Kidney capillary endothelial cell (primary cell): ENCODE measurements at places on chromosomes 13 and 19.
A peak's percentile ranks its signal among the peaks of the same experiment; 100 is the strongest.

DNA sequence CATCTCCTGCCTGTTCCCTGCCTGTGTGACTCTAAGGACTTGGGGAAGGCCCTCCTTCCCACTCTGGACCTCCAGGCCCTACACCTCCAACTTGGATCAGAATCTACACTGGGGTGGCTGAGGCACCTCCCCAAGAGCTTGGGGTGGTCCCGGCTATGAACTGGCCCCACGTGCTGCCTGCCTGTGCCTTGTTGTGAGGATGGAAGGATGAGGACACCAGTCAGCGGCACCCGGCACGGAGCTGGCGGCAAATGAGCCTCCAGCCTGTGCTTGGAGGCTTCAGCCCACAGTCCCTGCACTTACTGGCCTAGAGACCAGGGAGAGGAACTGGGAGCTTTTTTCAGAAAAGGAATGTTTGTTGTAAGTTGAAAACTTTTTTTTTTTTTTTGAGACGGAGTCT lies 8.5 kb downstream of the AKAP8 start:
- no peak for DNase-seq

GRCh38 chr19:51803519-51803918 lies 8.6 kb downstream of the FPR3 start:
- no peak for DNase-seq

DNA sequence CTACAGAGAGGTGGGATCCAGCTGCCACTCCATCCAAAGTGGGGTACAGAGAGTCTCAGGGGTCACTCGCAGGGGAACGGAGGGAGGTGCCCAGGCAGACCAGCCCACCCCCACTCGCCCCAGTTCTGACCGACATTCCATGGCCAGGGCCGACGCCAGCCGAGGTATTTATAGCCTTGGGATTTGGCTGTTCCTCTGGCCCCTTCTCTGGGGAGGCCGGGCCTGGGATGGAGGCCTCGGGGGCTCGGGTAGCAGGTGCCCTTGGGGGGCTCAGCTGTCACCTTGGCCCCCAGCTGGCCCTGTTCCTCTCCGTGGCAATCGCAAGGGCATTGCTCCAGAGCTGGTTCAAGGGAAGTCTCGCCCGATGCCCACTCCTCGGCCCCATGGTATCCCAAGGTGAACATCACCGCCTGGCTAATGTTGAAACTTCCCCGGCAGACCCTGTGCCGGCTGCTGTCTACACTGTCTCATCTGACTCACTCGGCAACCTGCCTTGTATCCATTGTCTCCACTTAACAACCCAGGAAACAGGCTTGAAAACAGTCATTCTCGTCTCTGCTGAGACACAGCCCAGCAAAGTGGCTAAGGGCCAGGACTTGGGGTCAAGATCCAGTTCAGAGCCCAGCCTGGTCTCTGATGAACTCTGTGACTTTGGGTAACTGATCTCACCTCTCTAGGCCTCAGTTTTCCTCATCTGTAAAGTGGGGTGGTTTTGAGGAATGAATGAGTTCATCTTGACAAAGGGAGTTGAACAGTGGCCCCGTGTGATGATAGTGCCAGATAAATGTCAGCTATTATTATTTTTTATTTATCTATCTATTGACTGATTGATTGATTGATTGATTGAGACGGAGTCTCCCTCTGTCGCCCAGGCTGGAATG lies 9.7 kb downstream of the PRKACA start:
- DNase-seq: peak; percentile 92

- no peak for DNase-seq
Observed at GRCh38 chr19:18380843-18381242, 5.1 kb upstream of the GDF15 start.

- DNase-seq: no peak
Observed at GRCh38 chr13:53807251-53807834, 778.7 kb downstream of the OLFM4 start.

- no peak for DNase-seq
Observed at GRCh38 chr19:13689085-13689484, 75.2 kb upstream of the MRI1 start.

DNA sequence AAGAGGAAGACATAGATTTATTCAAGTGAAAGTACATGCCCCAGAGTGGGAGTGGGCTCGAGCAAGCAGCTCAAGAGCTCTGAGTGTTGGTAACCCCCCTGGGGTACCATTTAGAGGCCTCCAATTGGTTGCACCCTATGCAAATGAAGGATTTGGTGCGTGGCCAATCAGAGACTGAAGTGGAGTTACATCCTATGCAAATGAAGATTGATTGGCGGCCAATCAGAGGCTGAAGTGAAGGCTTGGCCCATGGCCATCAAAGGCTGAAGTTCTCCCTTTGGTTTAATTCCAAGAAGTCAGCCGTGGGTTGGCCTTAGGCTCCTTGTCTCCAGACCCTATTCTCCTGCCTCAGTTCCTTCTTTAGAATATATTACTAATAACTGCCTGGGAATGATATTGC lies 12.9 kb upstream of the IGFL1 start:
- no peak for DNase-seq

DNA sequence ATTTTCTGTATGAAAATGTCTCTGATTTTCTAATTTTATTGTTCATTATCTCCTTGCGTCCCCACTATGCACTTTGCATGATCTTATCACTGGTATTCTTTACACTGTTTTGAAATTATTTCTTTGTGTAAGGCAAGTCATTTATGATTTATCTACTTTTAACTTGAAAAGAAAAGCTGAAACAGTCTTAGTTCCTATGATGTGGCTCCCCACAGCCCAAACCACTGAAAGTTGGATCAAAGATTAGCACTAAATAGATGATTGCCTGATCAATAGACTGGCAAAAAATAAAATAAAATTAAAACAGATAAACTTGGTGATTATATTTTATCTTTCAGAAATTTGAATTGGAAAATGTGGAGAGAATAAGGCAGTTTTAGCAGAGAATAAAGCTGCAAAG lies 1101.9 kb downstream of the PCDH9 start:
- DNase-seq: no peak

DNA sequence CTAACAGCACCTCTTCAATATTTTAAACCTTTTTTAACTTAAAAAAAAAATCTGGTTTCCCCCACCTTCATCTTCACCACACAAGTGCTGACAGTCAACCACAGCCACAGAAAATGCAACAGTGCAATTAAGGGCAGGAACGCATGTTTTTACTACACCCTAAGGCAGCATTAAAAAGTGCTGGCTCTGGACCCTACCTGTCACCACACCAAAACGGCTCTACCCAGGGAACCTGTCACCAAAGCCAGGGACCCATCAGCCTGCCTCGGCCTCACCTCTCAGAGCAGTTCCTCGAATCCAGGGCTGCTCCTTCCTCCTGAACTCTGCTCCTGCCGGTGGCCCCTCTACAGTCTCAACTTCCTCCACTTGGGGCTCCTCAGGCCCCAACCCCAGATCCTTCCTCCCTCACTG lies 22.5 kb upstream of the SLC35E1 start:
- DNase-seq: no peak

DNA sequence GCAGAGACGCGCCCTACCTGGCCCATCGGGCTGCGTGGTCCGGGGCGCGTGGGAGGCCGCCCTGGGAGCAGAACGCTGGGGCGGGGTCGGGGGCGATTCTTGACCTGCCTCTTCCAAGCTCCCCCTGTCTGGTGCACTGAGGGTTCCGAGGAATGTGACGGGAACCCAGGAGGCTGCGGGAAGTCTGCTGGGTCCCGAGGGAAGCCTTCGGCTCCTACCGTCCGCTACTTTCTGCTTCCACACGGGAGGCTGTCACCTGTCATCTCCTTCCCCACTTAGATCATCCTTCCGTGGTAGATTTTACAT lies 781 bp upstream of the SPRYD7 start:
- no peak for DNase-seq

DNA sequence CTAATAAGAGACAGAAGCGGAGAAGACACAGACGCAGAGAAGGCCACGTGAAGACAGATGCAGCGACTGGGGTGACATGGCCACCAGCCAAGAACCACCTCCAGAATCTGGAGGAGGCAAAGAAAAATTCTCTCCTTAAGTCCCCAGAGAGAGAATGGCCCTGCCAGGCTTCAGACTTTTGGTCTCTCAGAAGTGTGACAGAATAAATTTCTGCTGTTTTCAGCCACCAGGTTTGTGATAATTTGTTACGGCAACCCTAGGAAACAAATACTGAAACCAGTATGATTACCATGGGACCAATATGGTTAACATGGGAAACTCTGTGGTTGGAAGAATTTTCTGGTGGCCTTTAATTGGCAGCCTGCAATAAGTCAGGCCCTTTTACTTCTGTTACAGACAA lies 63.9 kb upstream of the DOCK9 start:
- DNase-seq: no peak

DNA sequence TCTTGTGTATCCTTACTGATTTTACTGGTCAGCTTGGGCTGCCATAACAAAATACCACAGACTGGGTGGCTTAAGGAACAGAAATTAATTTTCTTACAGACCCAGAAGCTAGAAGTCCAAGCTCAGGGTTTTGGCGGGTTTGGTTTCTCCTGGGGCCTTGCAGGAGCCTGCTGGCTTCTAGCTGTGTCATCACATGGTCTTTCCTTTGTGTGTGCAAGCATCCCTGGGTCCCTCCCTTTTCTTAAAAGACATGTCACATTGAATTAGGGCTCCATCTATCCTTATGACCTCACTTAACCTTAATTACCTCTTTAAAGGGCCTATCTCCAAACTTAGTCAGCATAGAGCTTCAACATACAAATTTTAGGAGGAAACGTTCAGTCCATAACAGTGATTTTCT lies 23.4 kb downstream of the UBAC2 start:
- DNase-seq: no peak

DNA sequence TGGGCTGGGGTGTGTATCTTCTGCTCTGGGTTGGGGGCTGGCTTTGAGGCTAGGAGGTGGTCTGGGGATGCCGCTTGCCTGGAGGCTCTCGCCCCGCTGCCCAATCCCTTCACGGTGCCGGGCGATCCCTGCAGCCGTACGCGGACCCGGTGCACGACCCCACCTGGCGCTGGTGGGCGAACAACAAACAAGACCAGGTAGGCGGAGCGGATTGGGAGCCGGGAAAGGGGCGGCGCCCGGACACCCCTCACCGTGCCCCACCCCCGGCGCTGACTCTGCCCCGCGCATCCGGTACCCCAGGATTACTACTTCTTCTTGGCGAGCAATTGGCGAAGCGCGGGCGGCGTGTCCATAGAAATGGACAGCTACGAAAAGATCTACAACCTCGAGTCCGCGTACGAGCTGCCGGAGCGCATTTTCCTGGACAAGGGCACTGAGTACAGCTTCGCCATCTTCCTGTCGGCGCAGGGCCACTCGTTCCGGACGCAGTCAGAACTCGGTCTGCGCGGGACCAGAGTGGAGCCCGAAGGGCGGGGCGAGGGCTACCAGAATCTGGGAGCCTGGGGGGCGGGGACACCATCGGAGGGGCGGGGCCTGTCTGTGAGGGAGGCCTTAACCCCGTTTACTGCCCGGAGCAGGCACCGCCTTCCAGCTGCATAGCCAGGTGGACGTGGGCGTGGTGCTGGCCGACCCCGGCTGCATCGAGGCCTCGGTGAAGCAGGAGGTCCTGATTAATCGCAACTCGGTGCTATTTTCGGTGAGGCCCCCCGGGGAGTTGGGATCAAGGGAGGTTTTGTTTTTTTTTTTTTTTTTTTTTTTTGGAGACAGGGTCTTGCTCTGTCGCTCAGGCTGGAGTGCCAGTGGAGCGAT lies 12.1 kb upstream of the PSMD8 start:
- peak; percentile 47 for DNase-seq

DNA sequence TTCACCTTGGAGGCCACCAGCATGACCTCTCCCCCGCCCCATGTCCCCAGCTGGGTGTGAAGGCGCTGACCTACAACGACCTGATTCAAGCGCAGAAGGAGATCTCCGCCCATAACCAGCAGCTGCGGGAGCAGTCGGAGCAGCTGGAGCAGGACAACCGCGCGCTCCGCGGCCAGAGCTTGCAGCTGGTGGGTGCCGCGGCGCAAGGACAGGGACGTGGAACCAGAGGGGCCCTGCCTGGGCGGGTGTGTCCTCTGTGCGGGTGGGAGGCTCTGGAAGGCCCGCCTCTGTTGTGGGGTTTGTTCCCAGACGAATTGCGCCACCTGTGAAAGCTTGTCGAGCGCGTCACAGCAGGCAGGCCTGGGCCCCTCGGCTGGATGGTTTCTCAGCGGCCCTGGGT lies 22.3 kb downstream of the PLEKHJ1 start:
- no peak for DNase-seq

DNA sequence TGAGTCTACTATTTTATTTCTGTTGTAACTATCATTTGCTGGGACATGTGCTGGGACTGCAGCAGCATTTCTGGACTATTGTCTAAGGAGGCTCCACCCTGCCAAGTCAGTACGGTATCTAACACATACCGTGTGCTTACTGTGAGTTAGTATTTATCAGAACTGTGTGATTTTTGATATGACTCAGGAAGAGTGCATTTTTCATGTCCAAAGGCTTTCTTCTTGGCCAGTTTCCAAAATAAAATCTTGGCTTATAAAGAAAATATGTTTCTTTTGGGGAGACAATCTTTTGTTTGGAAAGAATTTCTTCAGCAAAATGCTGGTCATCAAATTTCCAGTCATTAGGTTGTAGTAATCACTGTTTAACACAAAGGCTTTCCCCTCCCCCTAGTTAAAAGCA lies 11.6 kb downstream of the PARP4 start:
- DNase-seq: peak; percentile 83

DNA sequence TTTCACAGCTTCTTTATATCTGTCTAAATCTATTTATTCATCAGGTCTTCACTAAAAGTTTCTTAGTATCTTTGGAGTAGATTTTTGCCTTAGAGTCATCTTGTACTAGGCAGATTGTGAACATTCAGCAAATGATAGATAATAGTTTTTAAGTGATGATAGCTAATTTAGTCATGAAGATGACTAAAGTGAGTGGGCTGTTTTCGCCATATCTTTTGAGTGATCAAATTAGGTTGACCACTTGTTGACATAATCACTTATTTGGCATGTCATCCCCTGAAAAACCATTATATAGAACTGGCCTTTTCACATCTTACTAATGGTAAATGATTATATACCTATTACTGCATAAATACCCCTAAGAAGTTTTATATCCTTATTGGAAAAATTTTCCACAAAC lies 999.2 kb downstream of the PCDH17 start:
- DNase-seq: no peak

DNA sequence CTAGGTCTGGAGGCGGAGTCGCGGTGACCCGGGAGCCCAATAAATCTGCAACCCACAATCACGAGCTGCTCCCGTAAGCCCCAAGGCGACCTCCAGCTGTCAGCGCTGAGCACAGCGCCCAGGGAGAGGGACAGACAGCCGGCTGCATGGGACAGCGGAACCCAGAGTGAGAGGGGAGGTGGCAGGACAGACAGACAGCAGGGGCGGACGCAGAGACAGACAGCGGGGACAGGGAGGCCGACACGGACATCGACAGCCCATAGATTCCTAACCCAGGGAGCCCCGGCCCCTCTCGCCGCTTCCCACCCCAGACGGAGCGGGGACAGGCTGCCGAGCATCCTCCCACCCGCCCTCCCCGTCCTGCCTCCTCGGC lies at the start of gene SLC5A5:
SLC5A5 (plus strand) TSS at position 68 of the 373 bp plus-strand sequence. CDS start 375 bp downstream, outside the sequence.
- DNase-seq: no peak

- no peak for DNase-seq
Observed at GRCh38 chr19:56993851-56994250, 125.9 kb upstream of the USP29 start.

GRCh38 chr19:35824150-35824549 lies 11.5 kb upstream of the PRODH2 start:
- DNase-seq: no peak
